GM23338 (cell line): ENCODE measurements at places on chromosomes 16 and 17.

DNA sequence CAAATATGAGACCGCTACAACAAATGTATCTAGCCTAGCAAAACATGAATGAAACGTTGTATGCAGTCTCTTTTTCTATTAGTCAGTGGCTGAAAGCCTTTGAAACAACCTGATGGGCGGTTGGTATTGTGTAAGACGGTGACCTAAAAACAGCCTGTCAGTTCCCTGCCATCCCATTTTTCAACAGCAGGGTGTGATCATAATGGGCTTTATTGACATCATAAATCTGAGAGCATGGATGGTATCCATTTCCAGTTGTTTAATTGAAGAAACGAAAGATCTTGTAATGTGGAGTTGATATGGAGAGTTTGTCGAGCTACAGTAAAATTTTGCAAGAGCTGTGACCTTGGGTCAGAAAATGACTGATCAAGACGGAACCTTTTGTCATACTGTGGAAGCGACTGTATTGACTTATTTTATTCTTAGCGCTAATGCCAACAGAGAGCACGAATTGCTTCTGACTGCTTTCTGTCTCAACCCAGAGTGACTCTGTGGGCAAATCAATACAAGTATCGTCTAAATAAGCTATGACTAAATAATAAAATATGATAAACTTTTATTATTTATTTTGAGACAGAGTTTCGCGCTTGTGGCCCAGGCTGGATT lies 12.3 kb upstream of the MEIOB start:
- DNase-seq: peak; percentile 54

- no peak for DNase-seq
These were observed 26.8 kb downstream of the DCUN1D3 start for GRCh38 chr16:20873331-20873730.

DNA sequence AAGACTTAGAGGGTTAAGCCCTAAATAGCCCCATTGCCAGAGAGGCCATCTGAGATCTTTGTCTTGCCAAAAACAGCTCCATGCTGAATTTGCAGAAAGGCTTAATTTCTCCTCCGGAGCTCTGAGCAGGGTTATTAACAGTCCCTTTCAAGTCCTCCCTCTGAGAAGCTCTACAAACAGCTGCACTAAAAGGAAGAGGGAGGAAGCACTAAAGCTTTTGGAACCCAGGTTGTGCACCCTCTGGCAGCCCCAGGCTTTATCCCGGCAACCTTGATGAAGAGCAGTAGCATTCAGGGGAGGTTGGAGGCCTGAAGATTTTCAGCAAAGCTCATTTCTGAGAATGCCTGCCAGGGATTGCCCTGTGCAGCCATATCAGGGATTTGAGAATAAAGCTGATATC lies 554.7 kb downstream of the RBFOX1 start:
- no peak for DNase-seq

DNA sequence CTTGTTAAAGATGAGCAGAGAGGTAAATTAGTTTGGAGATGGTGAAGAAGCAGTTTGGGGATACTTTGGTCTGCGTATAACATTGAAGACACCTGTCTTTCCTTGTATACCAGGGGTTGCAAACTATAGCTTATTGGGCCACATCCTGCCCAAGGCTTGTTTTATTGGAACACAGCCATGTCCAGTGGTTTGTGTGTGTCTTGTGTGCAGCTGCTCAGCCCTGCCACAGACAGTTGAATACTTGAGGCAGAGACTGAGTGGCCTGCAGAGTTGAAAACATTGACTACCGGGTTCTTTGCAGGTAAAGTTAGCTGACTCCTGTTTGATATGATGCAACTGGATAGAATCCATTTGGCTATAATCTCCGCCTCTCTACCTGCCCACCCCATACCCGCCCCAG lies 224.4 kb downstream of the PRKCA start:
- DNase-seq: no peak

DNA sequence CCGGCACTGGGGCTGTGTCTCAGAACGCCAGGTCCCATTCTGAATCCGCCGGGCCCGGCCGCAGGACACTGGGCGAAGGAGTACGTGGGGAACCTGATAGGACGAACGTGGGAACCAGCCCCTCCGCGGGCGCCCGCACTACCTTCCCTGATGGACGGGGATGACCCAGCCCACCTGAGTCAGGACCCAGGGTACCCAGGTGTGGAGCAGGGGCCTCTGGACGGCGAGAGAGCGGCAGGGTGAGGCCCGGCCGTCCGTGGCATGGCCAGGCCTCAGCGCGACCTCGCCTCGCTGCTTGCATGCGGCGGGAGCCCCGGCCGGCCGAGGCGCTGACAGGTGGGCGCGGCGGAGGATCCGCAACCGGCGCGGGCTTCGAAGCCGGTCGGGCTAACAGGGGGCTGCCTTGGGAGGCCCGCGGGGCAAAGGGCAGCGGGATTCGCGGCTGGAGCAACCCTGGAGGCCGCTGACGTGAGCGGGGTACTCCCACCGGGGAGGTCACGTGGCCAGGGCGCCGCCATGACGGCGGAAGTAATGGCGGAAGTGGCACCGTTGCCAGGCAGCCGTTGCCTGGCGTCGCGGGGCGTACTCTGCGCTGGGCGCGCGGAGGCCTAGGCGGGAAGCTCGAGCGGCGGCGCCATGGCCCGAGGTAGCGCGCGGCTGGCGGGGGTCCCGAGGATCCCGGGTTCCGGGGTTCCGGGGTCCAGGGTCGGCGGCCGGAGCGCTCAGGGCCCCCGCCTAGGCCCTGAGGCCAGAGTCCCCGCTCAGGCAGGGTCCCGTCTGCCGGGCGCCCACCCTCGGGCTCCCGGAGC lies at the start of gene WDR90:
Gene WDR90, plus strand, starts transcription at position 585 of the 809 bp plus-strand sequence. Its CDS starts 52 bp downstream, at position 637.
- peak; percentile 97 for DNase-seq

GRCh38 chr17:51853857-51854256 lies 304.7 kb downstream of the CA10 start:
- DNase-seq: no peak

DNA sequence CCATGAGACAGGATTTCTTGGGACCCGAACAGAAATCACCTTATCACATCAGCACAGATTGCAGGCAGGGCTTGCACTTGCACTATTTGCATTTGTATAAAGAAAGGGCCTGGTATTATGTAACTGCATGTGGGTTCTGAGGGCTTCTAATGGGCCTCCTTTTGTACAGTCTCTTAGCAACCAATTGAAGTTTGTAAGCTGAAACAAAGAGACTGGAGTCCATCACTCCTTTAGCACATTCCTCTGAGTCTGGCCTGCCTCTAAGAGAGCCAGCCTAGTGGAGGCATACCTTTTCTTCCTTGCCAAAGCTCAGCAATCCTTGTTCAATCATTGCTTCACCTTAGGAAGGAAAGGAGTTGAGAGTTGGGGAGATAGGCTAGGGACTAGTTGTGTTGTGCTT lies 387.1 kb downstream of the XYLT1 start:
- peak; percentile 96 for DNase-seq

- DNase-seq: peak; percentile 31
These were observed 13.7 kb downstream of the RNF213 start for GRCh38 chr17:80274331-80274730.

- peak; percentile 91 for DNase-seq
These were observed 24.3 kb downstream of the POLR3E start for GRCh38 chr16:22321340-22322001.

- DNase-seq: no peak
These were observed 10.0 kb upstream of the ACSM1 start for GRCh38 chr16:20707461-20707860.

DNA sequence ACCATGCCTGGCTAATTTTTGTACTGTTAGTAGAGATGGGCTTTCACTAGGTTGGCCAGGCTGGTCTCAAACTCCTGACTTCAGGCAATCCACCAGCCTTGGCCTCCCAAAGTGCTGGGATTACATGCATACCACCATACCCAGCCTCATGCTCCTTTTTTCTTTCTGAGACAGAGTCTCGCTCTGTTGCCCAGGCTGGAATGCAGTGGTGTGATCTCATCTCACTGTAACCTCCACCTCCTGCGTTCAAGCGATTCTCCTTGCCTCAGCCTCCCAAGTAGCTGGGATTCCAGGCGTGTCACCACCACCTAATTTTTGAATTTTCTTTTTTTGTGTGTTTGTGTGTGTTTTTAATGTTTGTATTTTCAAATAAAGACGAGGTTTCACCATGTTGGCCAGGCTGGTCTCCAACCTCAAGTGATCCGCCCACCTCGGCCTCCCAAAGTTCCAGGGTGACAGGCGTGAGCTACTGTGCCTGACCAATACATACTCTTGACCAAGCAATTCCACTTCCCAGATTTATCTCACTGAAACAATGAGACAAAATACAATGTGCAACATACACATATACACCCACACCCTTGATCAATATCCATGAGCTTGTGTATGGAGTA lies 5.0 kb downstream of the GRB2 start:
- no peak for DNase-seq

- no peak for DNase-seq
These were observed 38.7 kb upstream of the ZNF750 start for GRCh38 chr17:82878527-82878926.

GRCh38 chr17:49848019-49848473 lies at the start of gene TAC4:
TSS of gene TAC4 (minus strand) at chr17:49848069. CDS start at chr17:49848017, 52 bp downstream.
- peak; percentile 49 for DNase-seq

DNA sequence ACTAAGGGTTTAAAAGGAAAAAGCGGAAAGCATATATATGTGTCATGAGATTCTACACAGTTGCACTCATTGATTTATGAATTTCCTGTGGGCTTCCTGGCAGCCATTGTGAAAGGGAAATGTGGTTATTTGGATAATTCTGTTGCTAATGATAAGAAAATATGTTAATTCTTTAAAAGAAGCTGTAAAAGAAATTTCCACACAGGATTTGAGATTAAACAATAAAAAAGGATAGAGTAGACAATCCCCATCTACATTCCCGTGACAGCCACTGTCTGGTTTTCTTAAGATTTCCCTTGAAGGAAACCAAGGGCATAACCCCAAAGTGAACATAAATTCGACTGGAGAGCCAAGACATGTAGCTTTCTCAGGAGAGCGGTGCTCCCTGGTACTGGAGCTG lies 397.5 kb downstream of the CPPED1 start:
- DNase-seq: no peak

DNA sequence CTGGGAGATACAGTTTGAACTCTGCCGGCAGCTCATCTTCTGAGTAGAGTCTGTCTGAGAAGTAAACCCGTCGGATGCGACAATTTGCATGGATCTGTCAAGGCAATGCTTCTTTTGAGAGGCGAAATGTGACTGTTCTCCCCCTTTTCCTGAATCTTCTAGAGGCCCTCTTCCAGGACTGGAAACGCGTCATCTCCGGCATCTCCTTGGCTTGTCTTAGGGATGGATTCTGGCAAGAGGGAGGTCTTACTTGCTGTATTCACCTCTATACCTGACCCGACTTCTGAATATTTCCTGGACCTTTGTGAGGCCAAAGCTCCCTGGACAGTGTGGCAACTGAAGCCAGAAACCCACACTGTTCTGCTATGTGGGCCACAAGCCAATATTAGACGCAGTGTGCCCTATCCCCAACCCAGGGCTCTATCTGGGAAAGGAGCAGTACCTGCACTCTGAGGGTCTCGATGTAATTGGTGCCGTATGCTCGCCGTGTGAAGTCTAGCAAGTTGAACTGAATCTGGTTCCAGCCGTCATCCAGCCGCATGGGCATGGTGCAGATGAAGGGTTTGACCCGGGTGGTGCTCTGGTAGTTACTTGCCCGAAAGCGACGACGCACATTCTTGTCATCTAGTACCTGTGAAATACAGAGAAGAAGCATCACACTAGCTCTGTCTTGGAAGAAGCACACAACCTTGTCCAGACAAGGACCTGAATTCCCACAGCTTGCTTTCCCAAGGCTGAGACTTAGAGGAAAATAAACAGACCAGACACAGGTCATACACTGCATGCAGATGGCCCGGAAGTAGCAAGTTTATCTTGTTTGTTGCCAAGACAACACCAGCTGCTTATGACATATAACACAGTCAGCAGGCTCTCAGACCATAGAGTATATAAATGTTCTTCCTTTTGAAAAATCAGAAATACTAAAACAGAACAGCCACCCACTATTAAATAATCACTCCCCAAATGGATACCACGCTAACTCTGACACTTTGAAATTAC lies 14.1 kb downstream of the CFAP20 start:
- DNase-seq: no peak

- peak; percentile 86 for DNase-seq
These were observed 2.7 kb downstream of the MAPT start for GRCh38 chr17:45896803-45897693.

- no peak for DNase-seq
These were observed 1.1 kb upstream of the FAM20A start for GRCh38 chr17:68602289-68602688.

DNA sequence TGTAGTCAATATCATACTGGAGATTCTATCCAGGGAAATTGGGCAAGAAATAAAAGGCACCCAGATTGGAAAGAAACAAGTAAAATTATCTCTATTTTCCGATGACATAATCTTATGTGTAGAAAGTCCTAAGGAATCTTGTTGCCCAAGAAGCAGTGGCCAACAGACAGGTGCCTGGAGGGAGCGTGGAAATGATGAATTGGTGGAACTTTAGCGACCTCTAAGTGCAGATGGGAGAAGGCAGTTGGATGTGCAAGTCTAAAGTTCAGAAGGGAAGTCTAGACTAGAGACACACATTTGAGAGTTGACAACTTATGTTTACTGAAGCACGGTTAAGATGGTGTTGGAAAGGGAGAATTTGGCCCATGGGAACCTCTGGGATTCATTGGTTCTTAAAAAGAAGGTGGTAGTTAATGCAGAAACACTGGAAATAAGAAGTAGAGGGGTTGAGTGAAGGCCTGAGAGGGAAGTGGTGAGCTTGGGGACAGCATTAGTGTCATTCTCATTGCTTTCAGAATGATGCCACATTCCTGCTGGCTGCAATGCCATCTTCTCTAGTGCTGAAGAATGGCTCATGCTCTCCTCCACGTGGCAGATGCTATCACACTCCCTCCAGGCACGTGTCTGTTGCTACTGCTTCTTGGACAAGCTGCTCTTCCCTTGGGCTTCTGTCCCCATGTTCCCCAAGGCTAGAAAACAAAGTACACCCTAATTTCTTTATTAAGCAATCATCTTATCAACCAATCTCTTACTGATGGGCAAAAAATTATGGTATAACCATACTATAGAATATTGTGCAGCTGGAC lies 24.0 kb downstream of the TAT start:
- peak; percentile 47 for DNase-seq

- DNase-seq: peak; percentile 51
These were observed 181.6 kb upstream of the C17orf78 start for GRCh38 chr17:37194208-37194607.

GRCh38 chr17:60355663-60356594 lies 36.0 kb downstream of the USP32 start:
- no peak for DNase-seq

- DNase-seq: no peak
These were observed 149.1 kb upstream of the CHMP6 start for GRCh38 chr17:80842456-80843013.

DNA sequence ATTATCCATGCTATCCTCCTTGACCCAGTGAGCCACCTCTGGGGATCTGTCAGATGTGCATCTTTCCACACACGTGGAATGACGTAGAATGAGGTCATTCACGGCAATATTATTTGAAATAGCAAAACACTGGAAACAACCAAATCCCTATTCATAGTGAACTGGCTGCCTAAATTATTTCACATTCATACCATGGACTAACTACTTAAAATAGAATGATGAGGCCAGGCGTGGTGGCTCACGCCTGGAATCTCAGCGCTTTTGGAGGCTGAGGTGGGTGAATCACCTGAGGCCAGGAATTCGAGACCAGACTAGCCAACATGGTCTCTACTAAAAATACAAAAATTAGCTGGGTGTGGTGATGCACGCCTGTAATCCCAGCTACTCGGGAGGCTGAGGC lies 75.5 kb downstream of the RAP1GAP2 start:
- DNase-seq: no peak

GRCh38 chr16:4392382-4393239 lies 21.0 kb downstream of the VASN start:
- DNase-seq: peak; percentile 96
